ENCODE measurements at places on chromosomes 7 and 10.

- no peak for DNase-seq
These were observed 112.0 kb downstream of the PDE1C start for GRCh38 chr7:31958226-31958625.

DNA sequence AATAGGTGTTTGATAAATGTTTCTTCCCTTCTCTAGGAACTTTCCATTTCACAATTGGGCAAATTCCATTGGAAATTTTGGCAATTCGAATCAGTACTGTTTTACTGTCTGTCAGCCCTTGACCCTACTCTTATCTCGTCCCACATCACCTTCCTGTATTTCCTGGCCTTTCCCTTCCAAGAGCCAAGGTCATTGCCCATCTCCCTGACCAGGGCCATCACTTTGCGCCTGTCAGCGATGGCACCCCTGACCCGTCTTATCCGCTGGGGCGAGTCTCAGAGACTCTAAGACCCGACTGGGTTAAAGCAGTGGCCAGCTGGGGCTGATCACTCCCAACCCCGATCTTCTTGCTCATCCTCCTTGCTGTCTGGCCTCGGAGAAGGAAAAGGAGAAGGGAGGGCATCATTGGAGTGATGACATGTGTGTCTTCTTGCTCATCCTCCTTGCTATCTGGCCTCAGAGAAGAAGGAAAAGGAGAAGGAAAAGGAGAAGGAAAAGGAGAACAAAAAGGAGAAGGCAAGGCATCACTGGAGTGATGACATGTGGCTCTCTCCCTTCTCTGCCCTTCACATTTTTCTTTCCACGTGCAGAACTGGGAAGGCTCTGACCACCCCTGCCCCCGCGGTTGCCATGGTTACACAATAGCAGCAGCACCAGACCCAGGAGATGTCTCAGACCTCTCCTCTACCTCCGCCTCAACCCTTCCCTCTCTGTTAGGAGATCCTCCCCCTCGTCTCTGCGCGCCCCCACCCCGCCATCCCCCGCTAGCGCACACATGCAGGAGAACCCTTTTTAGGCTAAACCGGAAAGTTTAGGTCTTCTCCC, 2.0 kb downstream of the SEMA3D start:
- DNase-seq: no peak

- DNase-seq: no peak
These were observed 87.6 kb upstream of the ATP6V0A4 start for GRCh38 chr7:138885383-138886147.

DNA sequence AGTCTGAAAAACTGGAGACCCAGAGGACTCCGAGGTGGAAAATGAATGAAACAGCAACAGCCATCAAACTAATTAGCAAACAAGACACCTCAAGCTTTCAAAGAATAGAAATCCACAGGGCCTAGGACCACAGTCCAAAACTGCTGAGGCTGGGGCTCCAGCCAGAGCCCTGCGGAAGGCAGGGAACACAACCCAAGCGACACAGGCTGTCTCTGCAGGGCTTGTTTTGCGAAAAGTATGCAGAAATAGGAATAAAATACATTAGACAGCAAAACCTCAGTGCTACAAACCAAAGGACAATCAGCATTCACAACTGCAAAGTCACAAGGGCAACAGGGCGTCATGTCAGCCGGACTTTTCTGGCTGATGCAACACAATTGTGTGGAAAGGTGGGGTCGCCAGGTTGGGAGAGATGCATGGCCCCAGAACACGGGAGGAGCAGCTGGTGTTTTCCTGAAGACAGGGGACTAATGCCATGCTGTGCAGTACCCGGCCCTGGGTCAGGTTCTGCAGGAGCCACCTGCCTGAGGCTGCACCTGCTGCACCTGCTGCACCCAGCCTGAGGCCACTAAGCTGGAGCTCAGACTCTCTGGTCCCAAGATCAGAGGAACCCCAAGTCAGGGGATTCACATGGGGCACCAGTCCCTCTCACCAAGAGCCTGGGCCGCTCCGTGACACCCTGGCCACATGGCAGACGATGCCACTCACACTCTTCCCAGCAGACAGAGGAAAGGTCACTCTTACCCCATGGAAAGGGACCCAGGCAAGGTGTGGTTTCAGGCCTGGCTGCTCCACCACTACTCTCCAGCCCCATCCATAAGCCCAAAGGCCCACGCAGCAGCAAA, 74.2 kb downstream of the MAD1L1 start:
- DNase-seq: no peak

DNA sequence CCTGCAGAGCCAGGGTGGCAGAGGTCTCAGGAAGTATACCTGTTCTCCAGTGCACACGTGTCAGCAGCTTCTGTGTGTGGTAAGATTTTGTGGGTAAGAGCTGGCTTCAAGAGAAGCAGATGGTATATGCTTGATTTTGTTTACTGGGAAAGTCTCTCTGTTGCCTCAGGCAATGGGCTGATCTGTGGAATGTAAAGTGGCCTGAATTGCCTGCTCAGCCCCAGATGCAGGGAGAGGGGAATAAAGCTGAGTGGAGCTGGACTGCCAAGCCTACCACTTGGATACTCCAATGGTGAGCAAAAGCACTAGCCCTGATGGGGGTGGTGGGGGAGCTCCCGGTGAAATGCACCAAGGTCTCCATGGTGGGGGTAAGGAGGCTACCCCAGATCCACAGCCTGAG, 156.1 kb downstream of the WDR11 start:
- no peak for DNase-seq

DNA sequence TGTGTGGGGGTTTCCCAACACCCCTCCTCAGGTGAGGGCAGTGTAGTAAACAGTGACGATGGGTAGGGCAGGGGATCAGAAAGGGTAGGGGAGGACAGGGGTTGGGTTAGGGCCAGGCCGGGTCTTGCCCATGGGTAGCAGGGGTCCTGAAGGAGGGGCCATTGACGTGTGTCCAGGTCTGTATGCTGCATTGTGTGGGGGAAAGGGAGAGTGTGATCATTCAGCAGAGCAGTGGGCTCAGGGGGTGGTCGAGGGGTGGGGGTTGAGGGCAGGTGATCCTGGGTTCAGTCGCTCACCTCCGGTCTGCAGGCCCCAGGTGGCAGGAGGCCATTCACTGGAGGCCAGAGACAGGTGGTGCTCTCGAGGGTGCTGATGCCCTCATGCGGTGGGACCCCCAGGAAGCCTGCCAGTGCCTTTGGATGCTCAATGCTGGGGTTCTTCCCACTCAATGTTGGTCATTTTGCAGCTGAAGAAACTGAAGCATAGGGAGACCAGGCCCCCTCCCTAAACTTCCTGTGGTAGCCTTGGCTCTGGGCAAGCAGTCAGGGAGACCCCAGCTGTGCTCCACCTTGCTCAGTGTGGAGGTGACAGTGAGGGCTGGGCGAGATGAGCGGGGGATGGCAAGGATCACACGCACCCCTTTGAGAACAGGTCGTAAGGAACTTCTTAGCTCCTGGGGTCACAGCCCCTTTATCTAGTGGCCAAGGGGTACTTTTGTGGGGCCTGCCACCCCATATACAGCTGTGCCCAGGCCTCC, 48.8 kb upstream of the CAMK2B start:
- no peak for DNase-seq
